ENCODE measurements at places on chromosomes 2 and 18.

DNA sequence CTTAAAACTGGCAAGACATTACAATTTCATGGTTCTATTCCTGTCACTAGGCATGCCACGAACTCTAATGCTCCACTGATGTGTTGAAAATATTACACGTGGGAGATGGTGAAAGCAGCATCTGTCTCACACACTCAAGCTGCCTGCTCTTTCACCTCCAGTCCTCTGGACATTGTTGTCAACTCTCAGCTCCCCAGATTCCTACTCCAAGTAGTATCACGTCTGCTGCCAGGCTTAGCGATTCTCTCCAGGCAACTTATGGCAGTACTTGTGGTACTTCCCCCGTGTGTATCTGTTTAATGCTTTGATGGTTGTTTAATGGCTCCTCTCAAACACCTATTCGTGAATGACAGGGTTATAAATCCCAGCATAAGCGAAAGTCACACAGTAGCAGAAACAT, 103.8 kb downstream of the TMEFF2 start:
- no peak for DNase-seq

DNA sequence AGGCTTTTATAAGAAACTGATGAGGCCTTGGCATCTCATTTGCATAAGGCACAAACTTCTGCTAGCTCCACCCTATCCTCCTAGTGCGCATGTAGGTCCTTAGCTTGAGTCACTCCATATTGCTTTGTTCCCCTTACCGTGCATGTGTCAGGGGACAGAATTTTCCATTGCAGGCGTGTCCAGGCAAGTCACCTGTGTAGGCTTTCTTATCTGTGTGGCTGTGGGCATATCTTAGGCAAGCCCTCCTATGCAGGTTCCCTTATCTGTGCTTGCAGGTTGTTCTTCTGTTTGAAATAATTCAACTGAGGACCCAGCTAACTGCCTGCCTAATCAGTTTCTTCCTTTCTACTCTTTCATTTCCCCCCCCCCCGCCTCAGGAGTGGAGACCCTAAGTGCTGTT, 63.3 kb upstream of the CDCA7 start:
- DNase-seq: no peak

GRCh38 chr18:44741085-44741484, 60.4 kb downstream of the SETBP1 start:
- no peak for DNase-seq

DNA sequence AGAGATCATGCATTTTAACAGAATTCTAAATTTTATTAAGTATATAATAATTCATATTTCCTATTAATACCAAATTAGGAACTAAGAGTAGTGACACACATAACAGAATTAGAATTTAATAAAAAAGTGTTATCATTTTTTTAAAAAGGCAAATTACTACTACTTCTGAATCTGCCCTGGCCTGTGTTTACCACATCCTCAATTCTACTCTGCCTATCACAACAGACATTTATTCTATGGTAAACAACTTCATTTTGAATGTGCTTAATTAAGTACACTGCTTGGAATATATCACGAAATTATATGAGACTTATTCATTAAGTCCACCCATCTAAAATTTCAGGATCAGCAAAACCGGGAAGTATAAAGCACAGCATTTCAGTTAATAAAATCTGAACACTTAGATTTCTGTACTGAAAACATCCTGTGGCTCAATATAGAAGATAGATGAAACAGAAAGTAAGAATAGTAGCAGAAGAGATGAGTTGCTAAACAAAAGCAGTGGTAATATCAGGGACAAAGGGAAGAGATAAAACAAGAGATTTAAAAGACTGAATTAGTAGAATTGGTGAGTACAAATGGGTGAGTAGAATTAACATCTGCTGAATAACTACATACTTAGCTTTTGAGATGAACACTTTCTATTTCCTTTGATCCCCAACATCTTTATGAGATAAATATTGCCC, 3.7 kb downstream of the SMC6 start:
- DNase-seq: no peak

DNA sequence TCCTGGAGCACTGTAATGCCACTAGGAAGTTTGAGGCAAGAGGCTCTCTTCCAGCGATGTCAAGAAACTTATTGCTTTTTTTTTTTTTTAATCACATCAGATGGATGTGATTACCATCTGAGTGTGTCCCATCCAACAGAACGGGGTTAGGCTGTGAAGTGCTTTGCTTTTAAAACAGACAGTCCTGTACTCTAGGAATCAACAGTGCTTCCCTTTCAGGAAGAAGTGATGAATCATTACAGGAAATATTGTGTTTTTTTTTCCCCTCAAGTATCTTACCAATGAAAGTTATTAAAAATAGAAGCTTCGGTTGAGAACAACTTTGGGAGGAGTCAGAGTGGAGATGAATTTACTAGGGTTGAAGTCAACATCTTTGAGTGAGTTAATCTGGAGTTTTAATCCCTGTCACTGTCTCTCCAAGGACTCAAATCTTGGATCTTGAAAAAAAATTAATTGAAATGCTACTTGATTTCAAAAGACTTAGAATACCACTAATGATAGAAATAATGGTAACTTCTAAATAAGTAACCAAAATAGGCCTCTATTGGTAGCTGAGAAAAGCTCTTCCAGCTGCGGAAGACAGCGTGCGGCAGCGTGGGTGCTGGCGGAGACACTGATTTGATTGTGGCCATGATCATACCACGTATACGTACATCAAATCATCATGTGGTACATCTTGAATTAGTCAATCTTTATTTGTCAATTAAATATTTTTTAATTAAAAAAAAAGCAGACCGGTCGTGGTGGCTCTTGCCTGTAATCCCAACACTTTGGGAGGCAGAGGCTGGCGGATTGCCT, 45.5 kb downstream of the GATA6 start:
- DNase-seq: no peak

- no peak for DNase-seq
Measured at GRCh38 chr2:1746174-1747064, 2.1 kb upstream of the PXDN start.

GRCh38 chr2:222899413-222900181, 38.8 kb downstream of the ACSL3 start:
- no peak for DNase-seq

- no peak for DNase-seq
Measured at GRCh38 chr2:123540291-123540690, 484.8 kb upstream of the CNTNAP5 start.

DNA sequence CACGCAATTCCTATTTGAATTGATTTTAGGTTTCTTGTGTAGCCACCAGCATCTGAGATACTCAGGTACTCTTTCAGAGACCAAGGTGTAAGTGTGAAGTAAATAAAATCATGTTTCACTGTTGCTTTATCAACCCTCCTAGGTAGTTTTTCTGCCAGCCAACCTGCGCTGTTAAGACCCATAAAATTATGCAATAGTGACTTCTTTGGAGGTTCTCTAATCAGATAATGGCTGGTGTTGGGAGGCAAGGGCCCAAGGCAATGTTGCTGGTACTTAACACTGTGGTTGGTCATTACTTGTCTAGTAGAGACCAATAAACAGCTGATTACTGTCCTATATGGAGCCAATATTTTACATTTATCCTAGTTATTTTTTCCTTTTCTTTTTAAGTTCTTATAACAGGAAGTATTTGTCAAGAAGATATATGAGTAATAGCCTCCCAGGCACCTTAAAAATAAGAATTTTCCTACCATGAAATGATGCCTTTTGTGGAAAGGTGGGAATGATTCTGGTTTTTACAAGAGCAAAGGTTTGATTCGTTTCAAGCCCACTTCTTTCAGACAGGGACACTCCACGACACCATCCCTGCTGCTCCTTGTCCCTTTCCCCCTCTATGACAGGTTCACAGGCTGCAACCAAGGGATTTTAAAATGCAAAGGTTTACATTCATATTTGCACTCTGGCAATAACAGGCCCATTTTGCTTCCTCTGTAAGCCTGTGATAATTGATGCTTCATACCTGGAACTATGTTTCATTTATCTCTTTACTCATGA, 259.3 kb downstream of the MEIS1 start:
- no peak for DNase-seq

DNA sequence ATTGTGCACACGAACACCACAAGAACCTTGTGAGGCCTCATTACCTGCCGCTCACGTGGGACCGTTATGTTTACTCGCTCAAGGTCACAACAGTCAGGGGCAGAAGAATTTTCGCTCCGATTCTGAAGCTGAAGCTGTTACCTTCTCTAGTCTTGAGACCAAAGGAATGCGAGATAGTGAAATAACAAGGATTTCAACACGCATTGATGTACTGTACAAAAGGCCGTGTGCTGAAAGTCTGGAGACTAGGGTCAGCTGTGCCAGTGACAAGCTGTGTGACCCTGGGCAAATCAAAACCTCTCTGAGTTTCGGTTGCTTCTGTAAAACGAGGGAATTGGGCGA, 583 bp downstream of the NEMP2 start:
- no peak for DNase-seq

- DNase-seq: no peak
Measured at GRCh38 chr2:13821255-13821880, 811.1 kb upstream of the LRATD1 start.

GRCh38 chr2:128486640-128487375, 168.1 kb upstream of the HS6ST1 start:
- DNase-seq: no peak

DNA sequence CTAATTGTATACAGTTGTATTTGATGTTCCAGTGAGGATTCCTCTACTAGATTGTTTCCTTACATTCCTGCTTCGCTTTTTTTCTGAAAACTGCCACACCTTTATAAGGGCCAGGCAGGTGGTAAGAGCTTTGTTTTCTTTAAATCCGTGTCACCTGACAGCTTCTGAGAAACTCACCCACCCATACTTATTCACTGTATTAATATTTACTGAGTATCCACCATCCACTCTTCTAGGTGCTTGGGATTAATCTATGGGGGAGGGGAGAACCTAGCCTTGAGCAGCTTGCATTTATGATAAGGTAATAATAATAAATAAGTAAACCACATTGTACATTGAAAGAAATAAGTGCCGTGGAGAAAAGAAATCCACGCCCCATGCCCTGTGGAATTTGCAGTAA, 174.7 kb upstream of the AGAP1 start:
- DNase-seq: no peak

- no peak for DNase-seq
Measured at GRCh38 chr2:121288454-121289231, 3.6 kb upstream of the TFCP2L1 start.

GRCh38 chr18:28514699-28515098, 337.8 kb upstream of the CDH2 start:
- DNase-seq: no peak

DNA sequence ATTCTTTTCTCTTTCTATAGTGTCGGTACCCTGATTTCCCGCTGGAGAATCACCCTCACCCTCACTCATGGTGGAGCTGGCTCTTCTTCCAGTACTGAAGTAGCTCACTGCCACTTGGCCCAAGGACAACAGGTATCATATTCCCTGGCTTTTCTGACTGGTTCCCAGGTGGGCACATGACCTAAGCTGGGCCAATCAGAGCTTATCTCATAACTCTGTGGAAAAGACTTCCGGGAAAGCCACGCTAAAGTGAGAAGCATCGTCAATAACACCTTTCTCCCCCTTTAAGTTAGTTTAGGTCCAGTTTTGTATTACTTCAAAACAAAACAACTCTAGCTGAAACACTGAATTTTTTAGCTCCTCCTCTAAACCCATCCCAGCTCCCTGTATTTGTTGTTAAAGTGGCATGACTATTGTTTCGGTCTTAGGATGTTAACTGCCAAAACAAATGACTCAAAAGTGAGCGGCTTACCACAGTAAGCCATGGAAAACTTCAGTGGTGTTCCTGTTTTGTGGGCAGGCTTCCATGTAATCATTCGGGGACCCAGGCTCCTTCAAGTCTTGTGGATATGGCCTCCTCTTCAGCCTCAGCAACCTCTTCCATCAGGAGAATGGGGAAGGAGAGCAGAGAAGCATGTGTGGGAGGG, 137.4 kb upstream of the DLX2 start:
- DNase-seq: no peak

DNA sequence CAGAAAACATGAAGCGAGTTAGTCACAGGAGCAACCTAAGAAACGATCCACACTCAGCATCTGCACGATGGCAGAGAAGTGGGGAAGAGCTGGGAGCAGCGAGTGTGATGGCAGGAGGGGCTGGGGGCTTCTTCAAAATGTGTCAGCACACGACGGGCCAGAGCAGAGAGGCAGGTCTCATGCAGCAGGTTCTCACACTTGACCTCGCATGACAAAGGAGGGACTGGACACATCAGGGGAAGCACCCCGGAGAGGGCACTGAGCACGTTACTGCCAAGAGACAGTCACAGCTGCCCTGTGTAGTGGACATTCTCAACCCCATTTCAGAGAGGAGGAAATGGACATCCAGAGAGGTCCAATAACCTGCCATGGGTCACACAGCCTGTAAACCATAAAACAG, 104.1 kb upstream of the CAPN13 start:
- DNase-seq: no peak

- no peak for DNase-seq
Measured at GRCh38 chr2:117232305-117232704, 582.2 kb upstream of the DDX18 start.

- DNase-seq: no peak
Measured at GRCh38 chr2:46888421-46888952, 27.1 kb downstream of the MCFD2 start.

DNA sequence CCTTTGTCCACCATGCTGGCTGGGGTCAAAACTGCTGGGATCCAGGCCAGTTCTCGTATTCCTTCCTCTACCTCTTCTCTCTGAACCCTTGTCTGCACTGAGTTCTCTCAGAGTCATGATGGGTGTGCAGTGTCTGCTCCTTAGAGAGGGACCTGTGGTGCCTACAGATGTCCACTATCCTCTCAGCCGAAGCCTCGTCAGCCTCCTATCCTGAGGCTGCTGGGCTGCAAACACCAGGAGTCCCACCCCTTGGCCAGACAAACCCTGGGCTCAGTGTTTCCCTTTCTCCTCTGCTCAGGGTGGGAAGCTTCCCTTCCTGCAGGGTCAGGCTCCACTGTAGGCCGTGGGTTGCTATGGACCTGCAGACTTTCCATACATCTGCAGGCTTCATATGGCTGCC, 2.3 kb downstream of the INPP5D start:
- no peak for DNase-seq

DNA sequence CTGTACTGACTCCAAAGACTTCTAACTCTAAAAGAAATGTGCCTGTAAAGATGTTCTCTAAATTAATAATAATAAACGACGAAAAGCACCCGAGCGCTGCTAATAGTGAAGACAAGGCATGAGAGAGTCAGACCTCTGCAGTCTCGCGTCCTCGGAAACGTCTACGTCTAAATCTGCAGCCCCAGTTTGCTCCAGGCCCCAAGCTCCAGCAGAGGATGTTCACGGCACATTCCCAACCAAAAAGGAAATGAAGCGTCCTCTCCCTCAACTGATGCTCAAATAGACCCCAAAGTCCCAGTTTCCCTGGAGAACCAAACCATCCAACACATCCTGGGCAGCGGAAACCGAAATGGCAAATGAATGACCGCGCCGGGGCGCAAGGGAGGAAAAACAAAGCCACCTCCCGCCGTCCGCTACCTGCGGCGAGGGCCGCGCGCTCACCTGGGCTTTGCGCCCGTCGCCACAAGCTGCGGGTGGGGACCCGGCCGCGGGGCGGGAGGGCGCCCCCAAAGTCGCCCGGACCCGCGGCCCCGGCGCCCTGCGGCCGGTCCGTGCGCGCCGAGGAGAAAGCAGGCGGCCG, 47.1 kb upstream of the CCDC150 start:
- DNase-seq: no peak

All from stimulated activated CD4-positive, alpha-beta T cell treated with anti-CD3 and anti-CD28 coated beads, Interleukin-1b, Interleukin-23, amount 100 ng/mL, for 1 hour (primary cell).